ENCODE measurements at places on chromosomes 7 and 10.

DNA sequence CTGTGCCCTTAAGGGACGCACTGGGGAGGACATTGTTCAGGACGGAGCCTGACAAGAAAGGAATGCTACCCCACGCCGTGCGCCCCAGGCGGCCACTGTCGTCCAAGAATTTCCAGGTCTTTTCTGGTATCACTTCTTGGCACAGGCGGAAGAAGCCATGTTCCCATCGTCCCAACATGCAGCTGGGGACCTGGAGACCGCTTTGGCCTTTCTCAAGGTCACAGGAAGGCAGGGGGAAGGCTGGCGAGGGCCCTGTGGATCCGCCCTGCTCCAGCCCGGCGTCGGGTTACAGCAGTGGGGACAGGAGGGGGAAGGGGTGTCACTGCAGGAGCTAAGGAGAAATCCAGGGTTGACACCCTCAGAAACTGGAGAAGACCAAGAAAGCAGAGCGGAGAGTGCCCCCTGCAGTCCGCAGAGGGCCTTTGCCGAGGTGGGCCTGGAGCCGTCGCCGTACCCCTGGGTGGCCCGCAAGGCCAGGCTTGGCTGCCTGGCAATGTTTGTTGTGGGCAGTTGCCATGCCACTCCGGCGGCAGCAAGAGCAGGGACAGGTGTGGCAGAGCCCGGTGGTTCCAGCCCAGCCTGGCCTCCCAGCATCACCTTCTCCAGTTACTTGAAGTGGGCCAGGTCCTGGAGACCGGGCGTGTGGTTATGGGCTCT, 104.1 kb downstream of the LHPP start:
- DNase-seq, result no peak

DNA sequence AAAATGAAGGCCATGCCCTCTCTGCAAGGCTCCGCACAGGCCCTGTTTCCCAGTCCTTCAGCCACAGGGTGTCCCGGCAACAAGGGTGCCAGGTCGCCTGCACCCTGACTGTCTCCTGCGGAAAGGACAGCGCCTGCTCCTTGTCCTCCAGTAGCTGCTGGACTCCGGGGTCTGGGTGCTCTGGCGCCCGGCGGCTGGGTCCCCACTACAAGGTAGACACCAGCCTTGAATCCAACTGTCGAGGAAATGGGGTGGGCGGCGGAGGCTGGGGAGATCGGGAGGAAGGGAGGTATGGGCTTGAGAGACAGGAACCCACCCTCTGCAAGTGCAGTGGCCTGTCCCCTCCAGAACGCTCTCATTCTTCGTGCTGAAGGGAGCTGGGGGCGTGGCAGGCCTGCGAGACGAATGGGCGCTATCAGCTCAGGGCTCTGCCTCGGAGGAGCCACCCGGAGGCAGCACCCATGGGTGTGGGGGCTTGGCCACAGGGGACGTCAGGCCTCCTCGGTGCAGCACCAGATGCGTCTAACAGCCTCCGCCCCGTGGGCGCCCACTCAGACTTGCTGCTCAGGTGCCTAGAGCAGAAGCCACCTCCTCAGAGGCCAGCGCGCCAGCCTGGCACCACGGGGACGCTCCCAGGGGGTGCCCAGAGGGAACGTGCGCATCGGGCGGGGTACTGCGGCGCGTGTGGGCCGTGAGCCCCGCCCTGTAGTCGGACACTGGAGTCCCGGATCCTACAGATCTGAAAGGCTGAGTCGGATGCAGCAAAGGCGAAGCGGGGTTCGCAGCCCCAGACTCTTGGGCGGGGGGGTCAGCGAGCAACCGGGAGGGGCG, 15.6 kb downstream of the ADAM8 start:
- no peak for DNase-seq

DNA sequence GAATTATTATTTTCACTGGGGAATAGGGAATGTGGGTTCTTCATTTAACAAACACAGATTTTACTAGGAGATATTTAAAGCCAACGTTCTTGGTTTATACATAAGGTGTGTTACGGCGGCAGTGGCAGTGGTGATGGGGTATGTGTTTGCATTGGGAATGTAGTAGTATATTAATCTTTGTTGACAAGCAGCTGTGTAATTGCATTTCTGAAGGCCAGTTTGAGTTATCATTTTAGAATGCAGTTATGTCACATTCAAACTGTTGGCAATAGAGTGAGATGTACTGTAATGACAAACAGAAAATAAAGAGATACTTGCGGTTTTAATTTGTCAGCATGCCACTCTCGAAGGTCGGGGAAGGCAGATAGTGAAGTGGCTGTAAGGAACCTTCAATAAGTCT, 628.6 kb upstream of the POM121L12 start:
- no peak for DNase-seq

DNA sequence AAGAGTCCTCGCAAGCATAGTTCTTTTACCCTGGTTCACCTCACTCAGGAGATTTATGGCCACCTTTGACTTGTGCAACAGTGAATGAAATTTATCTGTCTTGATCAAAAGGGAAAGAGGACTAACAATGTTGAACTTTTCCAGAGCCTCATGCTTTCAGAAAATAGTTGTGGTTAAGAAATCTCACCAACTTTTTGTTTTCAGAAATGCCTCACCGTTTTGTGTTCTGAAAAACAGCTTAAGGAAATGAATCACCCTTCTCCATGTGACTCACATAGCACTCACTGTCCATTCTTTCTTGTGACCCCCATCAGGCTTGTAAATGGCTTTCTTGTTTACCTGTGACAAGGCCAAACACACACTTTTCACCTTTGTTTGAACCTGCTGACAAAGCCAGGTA, 148.6 kb upstream of the FAM3C start:
- no peak for DNase-seq

GRCh38 chr7:116952635-116953371, 498 bp upstream of the ST7 start:
- no peak for DNase-seq
